Stimulated activated CD4-positive, alpha-beta T cell treated with anti-CD3 and anti-CD28 coated beads, Interleukin-4, amount 100 ng/mL, for 48 hours (primary cell): ENCODE measurements at places on chromosomes 11 and 22.

- DNase-seq: no peak
These were observed 66.9 kb downstream of the KCNQ1 start for GRCh38 chr11:2511421-2512369.

GRCh38 chr11:132357811-132358572, 987.6 kb downstream of the NTM start:
- DNase-seq: no peak

- no peak for DNase-seq
These were observed 579.7 kb upstream of the CCDC90B start for GRCh38 chr11:83865636-83866461.

- no peak for DNase-seq
These were observed 1495.7 kb downstream of the TBC1D22A start for GRCh38 chr22:48258064-48258701.

DNA sequence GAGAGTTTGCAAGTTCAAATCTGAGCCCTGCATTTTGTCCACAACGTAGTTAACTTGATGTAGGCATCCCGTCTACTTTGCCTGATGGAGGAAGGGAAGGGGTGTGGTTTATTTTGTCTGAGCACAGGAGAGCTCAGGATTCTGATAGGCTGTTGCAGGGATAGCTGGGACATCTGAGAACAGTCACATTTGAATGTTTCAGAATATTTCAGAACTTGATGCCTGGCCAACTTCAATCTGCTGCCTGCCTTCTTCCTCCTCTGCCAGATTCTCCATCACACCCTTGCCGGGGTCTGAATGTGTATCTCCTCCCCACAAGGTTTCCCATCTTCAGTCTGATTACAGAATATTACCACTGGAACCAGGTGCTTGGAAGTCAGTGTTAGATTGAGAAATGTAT, 51.6 kb downstream of the NTM start:
- DNase-seq: no peak

- DNase-seq: no peak
These were observed 390.6 kb downstream of the SOX6 start for GRCh38 chr11:15965562-15966250.

DNA sequence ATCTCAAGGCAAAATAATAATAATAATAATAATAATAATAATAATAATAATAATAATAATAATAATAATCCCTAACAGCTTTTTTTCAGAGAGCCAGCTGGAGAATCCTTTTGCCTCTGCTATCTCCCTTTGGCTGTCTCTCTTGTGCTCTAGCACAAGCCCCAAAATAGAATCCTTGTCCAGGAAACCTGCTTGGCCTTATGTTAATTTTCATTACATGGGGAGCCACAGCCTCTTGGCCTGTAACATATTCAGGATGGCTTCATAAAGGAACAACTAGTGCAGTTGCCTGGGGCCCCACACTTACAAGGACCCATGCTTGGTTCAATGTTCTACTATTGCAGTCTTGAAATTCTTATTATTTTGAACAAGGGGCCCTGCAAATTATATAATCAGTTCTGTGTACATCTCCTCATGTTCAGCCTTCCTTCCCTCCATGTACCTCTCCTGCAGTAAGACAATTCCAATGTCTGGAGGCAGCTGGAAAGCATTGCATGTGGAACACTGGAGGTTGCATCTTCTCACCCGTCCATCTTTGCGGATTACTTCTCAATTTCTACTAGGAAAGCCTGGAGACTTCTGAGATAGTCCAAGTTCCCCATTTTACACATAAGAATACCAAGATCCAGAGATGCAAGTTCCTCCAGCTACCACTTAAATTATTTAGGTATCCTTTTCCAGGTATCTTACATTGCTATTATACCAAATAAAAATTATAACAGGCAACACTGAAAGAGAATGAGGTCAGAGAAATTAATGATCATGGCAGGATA, 37.8 kb upstream of the SORL1 start:
- DNase-seq: no peak
